ENCODE measurements at places on chromosomes 3 and 15.

- no peak for DNase-seq
These were observed 122.3 kb downstream of the ATP1B3 start for GRCh38 chr3:141998669-141999290.

- no peak for DNase-seq
These were observed 82.1 kb downstream of the MYO1E start for GRCh38 chr15:59290295-59291212.

DNA sequence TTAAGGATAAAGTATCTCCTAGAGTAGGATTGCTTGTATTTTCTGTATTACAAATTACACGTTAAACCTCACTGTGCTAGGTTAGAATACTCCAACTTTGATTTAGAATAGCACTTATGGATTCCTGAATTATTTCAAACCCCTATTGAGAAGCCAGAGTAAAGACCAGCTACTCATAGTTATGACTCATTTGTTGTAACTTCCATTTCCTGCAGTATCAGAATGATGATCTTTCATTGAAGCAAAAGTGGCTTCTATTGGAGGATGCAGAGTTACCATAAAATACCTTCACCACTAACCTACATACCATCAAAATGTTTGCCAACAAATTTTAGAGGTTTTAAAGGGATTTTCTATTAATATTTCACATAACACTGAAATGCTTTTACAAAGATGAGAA is 1322.7 kb upstream of the ALCAM start:
- no peak for DNase-seq

- DNase-seq = no peak
These were observed 1.6 kb upstream of the NTRK3 start for GRCh38 chr15:88258093-88258641.

DNA sequence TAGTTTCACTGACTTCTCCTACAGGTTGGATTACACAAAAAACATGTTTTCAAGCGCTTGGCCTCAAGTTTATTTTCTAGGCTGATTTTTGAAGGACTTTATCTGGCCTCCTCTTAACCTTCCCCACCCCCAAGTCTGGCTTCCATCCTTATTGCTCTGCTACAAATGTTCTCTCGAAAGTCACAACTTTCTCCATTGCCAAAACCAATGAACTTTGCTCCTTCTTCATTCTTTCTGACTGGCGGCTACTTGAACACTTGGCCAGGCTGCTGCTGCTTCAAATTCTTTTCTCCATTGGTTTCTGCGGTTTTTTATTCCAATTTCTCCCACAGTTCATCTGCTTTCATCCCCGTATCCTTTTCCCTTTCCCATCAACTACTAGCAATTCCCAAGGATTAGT is 106.6 kb downstream of the TOP2B start:
- no peak for DNase-seq

DNA sequence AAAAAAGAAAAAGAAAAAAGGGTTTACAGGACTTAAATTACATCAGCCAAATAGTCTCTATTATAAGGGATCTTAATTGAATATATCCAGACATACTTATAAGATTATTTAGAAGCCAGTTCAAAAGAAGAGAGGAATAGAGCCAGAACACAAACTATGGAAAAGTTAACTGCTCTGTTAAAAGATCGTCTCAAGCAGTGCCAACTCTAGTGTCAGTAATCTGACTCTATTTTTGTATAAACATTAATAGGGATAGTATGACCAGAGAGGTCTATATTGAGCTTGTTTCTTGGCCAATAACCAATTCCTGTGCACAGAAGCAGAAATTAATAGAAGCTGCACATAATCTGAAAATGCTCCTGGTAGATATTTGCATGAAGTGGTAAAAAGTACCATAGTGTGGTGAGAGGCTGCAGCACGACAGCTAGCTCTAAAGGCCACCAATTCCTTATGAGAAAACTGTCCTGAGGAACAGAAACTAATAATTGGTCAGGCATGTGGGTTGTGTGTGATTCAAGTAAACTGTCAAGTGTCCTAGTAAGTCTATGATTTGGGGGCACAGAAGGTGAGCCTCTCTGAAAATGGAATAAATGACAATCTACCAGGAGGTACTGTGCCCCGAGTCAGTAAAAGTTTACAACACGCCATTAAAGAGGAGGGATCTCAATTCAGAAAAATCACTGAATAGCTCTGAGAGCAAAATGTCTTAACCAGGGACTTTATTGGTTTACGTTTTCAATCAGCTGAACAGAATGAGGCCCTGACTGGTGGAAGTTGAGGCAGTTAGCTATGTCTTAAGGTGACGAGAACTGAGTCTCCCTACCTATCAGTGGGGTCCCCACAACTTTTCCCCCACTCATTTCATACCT is 51.5 kb upstream of the NANOGP8 start:
- no peak for DNase-seq

DNA sequence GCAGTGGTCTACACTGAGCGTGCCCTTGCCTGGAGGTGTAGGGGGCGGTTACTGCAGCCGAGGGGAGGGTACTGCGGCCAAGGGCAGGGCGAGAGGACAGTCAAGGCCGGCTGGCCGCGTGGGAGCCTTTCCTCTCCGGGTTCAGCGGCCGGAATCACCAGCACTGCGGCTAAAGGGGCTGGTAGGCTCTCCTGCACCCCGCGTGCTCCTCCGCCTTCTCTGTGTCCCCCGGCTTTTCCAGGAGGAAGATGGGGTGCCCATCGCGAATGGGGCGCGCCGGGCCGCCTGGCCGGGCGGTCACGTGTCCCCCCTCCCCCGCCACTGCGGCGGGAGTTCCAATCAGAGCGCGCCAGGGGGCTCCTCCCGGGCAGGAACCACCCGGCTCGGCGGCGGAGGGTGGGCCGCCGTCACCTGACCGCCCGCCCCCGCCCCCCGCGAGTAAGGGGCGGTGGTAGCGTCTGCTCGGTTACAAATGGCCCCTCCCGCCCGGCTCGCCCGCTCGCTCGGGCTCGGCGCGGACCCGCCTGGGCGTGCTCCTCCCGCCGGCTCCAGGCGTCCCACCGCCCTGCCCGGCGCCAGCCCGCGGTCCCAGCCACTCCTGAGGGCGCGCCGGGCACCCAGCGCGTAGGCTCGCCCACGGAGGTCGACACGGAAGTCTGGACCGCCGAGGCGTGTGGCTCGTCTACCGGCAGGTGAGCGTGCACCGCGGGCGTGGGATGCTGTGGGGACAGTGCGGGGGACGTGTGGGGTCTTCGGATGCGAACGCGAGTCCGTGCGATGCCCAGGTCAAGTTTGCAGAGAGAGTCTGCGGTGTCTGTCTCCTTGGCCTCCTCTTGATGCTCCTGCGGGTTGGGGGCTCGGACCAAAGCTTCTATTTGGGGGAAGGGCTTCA is 242.6 kb upstream of the TOPAZ1 start:
- no peak for DNase-seq

DNA sequence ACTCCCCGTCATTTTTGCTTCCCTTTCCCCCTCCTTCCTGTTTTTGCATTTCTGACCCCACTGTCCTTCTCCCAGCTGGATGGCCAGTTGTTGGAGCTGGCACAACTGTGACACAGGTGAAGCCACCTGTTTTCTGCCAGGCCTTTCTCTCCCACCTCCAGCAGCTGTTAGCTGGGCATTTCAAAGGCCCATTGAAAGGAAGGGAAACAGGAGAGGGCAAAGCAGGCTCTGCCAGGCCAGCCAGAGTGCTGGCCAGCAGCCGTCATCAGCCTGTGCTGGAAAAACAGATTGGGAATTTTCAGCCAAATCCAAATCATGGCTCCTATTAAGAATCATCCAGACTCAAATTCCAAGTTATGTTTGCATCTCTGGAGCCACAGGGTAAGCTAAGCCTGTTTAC is 155.2 kb upstream of the C2CD4B start:
- DNase-seq = no peak
